ENCODE measurements at places on chromosomes 2 and 18. TPM values are rescaled to one million over a fixed set of nuclear protein-coding genes. Genes with fewer than 3 reads are reported as not detected.
A peak's percentile ranks its signal among the peaks of the same experiment; 100 is the strongest.

- no peaks in the 10 kb centered on the region for H3K4me1 ChIP-seq
- H3K4me3 ChIP-seq: no peak overlapping the region
- no peaks in the 10 kb centered on the region for H3K27me3 ChIP-seq
- DNase-seq: peak; percentile 71
- no peaks in the 10 kb centered on the region for H3K36me3 ChIP-seq
These were observed 146.7 kb downstream of the PARD3B start for GRCh38 chr2:204691911-204692510.

- no peaks in the 10 kb centered on the region for H3K36me3 ChIP-seq
- no peak for DNase-seq
- H3K4me3 ChIP-seq: no peak overlapping the region
- no peaks in the 10 kb centered on the region for H3K4me1 ChIP-seq
- no peaks in the 10 kb centered on the region for H3K27me3 ChIP-seq
- no peak overlapping the region for H3K27ac ChIP-seq
These were observed 66.8 kb upstream of the FOSL2 start for GRCh38 chr2:28325567-28326468.

DNA sequence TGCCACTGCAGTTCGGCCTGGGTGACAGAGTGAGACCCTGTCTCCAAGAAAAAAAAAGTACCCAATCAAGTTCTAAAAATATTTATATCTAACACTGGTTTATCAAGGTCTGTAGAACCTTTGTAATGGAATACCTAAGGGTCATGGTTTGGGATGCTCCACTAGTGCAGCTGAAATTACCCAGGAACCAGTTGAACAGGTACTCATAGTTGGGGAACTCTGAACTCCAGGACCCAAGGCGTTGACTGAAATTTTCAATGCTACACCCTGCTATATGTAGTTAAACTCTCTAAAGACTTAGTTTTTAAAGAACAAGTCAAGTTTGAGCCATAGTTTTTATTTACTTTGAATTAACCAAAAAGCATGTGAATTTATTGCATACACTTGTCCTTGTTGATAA is 55.1 kb downstream of the FAM117B start:
- H3K36me3 ChIP-seq: no peaks in the 10 kb centered on the region
- no peak overlapping the region for H3K27ac ChIP-seq
- H3K27me3 ChIP-seq: no peaks in the 10 kb centered on the region
- peaks cover 11% of the 10 kb centered on the region for H3K4me1 ChIP-seq
- H3K4me3 ChIP-seq: no peak overlapping the region
- no peak for DNase-seq

DNA sequence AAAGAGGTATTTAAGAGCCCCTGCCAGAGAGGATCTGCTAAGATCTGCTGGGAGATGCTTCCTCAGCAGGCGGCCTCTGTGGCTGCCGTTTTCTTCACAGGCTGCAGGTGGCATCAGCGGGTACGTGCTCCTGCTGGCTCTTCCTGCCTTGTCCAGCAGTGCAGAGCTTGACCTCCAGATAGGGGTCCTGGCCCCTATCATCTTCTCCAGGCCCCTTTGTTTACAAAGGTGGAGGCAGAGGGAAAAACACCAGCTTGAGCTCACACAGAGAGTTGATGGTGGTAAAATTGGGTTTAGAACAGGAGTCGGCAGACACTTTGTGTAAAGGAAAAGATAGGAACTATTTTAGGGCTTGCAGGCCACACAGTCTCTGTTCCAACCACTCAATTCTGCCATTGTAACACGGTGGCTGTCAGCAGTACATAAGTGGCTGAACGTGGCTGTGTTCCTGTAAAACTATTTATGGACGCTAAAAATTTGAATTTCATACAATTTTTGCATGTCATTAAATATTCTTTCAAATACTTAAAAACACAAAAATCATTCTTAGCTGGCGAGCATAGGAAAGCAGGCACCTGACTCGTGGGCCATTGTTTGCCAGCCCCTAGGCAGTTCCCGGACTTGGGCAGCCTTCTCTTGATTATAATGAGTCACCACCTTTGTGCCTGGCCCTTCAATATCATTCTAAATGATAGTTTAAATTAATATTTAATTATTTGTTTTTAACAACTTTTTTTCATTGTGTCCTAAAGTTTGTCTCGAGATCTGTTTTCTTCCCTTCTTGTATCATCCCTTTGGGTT is 98.2 kb upstream of the B3GNT7 start:
- DNase-seq: peak; percentile 64
- H3K27me3 ChIP-seq: no peaks in the 10 kb centered on the region
- no peak overlapping the region for H3K27ac ChIP-seq
- no peak overlapping the region for H3K4me3 ChIP-seq
- no peaks in the 10 kb centered on the region for H3K36me3 ChIP-seq

DNA sequence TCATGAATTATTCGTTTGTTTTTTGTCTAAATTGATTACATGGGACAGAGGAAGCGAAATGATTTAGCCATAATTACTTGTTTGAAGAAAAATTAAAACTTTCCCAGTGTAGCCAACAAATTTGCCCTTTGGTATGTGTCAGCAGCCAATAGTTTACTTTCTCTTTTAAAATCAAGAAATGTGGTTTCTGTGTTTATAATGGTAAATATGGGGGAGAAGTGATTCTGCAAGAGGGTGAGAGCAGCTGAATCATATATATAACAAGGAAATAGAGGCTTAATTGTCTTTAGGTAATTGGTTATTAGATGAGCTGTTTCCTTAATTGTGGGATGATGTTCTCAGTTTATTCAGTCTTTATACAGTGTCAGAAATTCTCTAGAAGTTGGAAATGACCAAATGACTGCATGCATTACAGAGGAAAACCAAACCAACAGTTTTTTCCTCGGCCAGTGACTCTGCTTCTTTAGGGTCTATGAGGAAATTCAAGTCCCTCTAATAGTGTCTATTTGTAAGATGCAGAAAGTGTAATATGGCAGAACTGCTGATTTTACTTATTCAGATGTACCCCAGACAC is 132.9 kb downstream of the AGPS start:
- H3K27me3 ChIP-seq: no peaks in the 10 kb centered on the region
- H3K4me3 ChIP-seq: no peak overlapping the region
- no peaks in the 10 kb centered on the region for H3K36me3 ChIP-seq
- H3K4me1 ChIP-seq: no peaks in the 10 kb centered on the region

DNA sequence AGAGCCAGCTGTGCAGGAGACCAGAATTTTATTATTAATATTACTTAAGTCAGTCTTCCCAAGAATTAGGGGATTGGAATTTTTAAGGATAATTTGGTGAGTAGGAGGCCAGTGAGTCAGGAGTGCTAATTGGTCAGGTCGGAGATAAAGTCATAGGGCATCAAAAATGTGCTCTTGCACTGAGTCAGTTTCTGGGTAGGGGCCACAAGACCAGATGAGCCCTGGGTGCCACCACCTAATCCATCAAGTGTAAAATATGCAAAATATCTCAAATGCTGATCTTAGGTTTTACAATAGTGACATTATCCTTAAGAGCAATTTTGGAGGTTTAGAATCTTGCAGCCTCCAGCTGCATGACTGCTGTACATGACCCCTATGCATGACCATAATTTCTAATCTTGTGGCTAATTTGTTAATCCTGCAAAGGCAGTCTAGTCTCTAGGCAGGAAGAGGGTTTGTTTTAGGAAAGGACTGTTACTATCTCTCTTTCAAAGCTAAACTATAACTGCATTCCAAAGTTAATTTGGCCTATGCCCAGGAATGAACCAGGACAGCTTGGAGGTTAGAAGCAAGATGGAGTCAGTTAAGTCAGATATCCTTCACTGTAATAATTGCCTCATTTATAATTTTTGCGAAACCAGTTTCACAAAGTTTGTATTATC is 215.9 kb downstream of the RNF152 start:
- H3K36me3 ChIP-seq: no peaks in the 10 kb centered on the region
- H3K4me1 ChIP-seq: no peaks in the 10 kb centered on the region
- H3K27ac ChIP-seq: no peak overlapping the region
- H3K27me3 ChIP-seq: no peaks in the 10 kb centered on the region
- no peak overlapping the region for H3K4me3 ChIP-seq

TNFRSF11A gene
- total RNA-seq: 0.98 TPM

IL36B gene
- total RNA-seq: not detected

IGFBP5 gene
- 38.2 TPM for total RNA-seq

Measured in pancreas (tissue), 10 donors.